Cardiac fibroblast (primary cell): ENCODE measurements at places on chromosomes 7 and 10.

DNA sequence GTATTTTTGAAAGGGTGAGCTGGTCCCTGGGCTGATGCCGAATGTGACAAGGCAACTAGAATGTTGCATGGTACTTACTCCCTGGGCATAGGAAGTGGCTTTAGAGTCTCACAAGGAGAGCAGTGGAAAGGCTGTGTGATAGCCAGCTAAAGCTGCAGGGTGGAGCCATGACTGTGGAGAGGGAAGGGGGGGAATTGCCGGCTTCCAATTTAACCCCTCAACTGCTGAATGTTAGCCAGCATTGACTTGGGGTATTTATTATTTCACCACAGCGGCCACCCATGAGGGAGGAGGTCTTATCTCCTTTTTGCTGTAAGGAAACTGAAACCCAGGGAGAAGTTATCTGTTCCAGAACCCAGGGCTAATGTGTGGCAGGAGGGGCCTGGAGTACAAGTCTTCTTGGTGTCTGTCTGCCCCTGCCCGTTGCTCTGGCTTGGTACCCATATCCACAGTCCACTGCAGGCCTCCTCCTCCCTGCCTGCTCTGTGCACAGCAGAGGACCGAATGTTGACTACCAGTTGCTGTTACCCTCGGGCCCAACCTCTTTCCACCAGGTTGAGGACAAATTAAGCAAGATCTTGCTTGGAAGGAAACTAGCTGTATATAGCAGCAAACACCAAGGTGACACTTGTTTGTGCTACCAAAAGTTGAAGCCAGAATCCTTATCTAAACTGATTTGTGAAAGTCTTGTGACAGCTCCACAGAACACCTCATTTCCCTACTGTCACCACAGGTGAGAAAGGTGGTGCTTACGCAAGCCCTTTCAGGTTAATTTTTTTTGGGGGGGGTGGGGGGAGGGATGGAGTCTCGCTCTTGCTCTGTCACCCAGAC, 37.6 kb downstream of the WBP1L start:
- DNase-seq, result no peak

DNA sequence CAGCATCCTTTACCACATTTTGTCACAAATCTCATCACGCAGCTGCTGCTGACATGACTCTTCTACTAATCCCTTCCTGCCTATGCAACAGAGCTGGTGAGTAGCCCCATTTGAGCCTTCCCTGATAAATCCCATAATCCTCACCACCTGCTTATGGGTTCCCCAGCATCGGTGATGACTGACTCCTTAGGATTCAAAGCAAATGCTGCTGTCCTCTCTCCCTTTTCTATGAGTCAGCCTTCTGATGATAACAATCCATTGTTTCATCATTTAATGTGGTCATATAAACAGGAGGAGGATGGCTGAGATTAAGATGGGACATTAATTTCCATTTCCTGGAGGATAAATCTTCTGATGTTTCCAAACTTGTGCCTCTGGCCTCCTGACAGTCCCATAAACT, 73.4 kb downstream of the SORCS1 start:
- DNase-seq, result no peak

GRCh38 chr7:116633131-116633988, 38.6 kb upstream of the MET start:
- DNase-seq, result peak; percentile 80

DNA sequence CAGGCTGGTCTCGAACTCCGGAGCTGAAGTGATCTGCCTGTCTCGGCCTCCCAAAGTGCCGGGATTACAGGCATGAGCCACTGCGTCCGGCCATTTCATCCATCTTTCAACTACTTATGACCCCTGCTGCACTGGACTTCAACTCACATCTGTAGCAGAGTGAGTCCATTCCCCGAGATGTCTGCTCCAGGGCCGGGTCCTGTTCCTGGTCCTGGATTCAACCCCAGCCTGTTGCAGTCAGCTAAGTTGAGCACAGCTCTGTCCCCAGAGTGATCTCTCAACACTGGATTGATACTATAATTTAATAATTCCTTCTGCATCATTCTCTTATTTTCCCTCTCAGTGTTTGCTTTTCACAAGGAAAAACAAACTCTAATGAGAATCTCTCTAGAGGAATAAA, 25.8 kb downstream of the PRTFDC1 start:
- no peak for DNase-seq

DNA sequence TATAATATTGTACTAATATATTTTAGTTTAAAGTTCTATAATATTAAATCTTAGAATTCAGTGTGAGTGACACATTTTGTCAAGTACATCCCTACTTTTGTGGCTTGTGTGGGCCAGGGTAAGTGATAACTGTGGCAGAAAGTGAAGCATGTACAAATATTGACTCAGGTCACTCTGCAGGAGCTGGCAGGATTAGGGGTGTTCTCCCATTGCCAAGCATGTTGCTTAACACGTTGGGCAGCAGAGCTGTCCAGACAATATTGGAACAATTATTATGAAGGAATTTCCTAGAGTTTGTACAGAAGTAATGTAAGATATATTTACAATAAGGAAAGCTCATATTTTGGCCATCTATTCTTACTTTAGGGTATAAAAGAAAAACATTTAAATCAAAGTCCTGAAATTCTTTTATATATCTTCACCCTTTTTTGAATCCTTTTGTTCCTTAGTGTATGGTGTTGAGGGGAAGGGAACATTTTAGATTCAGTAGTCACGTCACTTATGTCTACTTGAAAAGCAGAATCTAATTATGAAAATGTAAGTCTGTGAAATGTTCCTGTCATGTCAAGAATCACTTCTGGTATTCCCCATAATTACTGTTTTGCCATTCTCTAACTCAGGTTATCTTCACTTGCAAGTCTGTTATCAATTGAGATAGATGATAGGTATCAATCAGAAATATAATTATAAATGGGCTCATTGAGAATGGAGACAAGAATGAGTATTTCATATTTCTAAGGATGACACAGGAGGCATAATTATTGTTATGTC, 4.0 kb downstream of the HDAC9 start:
- peak; percentile 27 for DNase-seq

GRCh38 chr10:29740981-29741545, 106.3 kb upstream of the SVIL start:
- no peak for DNase-seq

GRCh38 chr7:130277763-130278643, 11.3 kb downstream of the CPA2 start:
- peak; percentile 85 for DNase-seq

DNA sequence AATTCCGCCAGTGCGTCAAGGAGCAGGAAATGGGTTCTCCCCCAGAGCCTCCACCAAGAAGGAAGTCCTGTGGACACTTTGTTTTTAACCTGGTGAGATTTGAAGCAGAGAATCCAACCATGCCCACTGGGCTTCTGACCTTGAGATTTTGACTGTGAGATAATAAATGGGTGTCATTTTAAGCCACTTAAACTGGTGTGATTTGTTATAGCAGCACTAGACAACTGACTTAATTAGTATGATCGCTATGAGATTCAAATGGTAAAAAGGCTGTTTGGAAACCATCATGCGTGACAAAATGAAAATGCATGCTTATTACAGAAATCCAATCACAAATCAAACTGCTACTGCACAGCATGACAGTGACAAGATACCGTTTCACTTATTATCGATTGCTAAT, 98.0 kb downstream of the ADAM12 start:
- no peak for DNase-seq

GRCh38 chr10:33395201-33395600, 60.7 kb upstream of the NRP1 start:
- no peak for DNase-seq

DNA sequence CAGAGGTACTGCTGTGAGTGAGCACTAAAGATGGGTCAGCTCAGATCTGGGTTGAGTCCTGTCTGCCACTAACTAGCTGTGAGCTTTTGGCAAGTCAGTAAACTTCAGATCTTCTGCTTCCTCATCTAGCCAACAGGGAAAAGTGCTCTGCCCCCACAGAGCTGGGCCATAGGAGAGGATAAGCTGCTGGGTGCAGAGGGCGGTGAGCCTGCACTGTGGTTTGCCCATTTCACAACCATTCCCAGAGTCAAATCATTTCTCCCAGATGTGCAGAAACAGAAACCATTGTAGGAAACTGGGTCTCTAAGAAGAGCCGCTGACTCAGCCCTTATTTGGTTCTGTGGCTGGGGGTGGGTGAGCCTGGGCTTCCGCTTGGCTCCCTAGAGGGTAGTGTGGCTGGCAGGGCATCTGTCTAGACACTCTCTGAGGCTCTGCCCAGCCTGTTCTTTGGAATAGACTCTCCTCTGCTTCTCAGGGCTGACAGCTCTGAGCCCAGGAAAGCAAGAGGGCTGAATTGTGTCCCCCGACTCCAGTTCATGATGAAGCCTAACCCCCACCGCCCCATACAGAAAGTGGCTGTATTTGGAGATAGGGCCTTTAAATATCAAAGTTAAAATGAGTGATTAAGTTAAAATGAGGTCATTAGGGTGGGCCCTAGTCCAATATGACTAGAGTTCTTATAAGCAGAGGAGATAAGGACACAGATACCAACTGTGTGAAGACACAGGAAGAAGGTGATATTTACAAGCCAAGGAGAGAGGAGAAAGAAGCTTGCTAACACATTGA, 29.5 kb upstream of the ARHGAP22 start:
- peak; percentile 94 for DNase-seq

- DNase-seq, result no peak
These were observed 46.7 kb upstream of the TEX47 start for GRCh38 chr7:88842201-88842600.

- no peak for DNase-seq
These were observed 42.4 kb downstream of the RNF32 start for GRCh38 chr7:156682928-156683327.

- peak; percentile 55 for DNase-seq
These were observed 642 bp upstream of the COL13A1 start for GRCh38 chr10:69801094-69801433.

DNA sequence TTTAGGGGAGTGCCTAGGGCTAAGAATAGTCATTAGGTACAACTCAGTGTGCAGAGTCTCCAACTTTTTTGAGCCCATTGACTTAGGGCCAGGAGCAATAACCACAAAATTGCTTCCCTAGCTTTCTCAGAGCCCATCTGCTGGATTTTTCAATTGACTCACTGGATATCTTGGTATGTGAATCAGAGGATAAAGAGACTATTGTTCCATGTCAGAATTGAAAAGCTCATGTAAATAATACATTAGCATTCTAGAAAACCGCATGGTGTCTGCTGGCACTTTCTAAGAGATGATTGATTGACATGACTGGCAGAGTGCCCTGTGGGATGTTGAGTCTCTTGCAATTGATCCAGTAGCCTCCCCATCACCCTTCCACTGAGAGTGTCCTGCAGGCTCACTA, 246.2 kb downstream of the CCDC7 start:
- DNase-seq, result peak; percentile 28

- no peak for DNase-seq
These were observed 55.1 kb downstream of the FAM53B start for GRCh38 chr10:124688889-124689670.

- DNase-seq, result no peak
These were observed 8.0 kb downstream of the CALHM3 start for GRCh38 chr10:103470761-103471653.

DNA sequence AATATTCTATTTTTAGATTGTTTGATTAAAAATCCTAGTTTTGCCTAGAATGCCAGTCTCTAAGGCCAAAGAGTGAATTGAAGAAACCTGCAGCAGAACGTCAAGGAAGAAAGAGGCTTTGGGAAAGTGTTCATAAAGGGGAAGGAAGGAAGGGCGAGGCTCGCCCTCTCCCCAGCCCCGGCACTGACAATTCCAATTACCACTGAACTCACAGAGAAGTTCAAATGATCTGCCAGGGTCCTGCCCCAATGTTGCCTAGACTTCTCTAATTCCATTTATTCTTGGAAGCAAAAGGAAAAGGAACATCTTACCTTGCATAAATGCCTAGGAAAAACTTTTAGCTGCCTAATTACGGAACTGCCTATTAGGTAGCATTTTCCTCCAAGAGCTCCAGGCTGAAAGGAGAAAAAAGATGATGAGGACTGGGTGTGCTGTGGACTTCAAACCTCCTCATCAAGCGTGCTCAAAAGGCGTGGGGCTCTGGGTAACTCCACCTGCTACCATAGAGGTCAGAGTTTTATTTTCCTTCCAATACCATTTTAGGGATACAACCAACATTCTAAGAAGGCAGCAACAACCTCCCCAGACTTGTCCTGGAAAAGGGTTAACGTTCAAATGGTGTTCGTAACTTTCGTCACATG, 134.5 kb downstream of the PKD1L1 start:
- DNase-seq, result no peak

DNA sequence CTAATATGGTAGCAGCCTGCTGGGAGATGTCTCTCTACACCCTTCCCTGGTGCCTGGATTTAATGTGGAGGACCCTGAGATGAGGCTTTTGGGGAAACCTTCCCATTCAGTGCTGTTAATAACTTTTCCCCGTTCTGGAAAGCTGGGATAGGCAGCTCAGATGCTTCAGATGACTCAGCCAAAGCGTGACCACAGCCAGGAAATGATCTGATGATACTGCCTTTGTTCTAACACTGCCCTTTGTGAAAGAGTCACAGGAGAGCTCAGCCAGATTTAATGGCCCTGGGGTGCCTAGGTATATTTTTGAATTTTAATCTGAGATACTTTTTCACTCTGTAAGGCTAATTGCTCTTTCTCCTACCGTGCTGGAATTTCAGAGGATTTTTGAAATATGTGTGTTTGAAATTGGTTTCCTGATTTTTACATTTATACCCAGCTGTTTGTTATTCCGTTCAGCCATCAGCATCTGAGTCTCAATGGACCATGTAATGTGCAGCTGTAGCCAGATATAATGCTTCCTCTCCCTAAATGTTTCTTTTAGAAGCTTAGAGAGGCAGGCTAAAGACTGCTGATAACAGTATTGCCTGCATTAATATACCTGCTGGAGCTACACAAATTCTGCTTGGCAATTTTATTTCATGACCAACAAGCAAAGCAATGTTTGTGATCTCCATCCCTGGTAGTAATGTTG, 17.8 kb downstream of the CELF2 start:
- DNase-seq, result peak; percentile 85

- no peak for DNase-seq
These were observed 561.0 kb downstream of the IPMK start for GRCh38 chr10:57706576-57707299.

- DNase-seq, result no peak
These were observed 25.1 kb upstream of the ABLIM1 start for GRCh38 chr10:114683162-114683561.

DNA sequence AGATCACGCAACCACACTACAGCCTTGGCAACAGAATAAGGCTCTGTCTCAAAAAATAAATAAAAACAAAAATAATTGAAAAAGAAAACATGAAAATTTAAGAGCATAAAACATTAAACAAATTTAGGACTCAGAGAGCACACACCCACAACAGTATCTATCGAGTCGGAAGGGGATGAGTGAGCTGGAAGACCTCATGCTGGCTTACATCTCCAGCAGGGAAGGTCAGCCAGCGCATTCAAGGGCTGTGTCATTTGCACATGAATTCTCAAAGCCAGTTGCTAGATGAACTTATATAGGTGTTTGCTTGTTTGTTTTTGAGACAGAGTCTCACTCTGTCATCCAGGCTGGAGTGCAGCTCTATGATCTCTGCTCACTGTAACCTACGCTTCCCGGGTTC, 50.3 kb downstream of the SRRM3 start:
- no peak for DNase-seq

GRCh38 chr10:105974803-105975456, 1189.6 kb downstream of the SORCS1 start:
- DNase-seq, result peak; percentile 60

- DNase-seq, result no peak
These were observed 1.3 kb downstream of the UBN2 start for GRCh38 chr7:139232377-139232717.
